ENCODE measurements at places on chromosomes 5 and 9.

DNA sequence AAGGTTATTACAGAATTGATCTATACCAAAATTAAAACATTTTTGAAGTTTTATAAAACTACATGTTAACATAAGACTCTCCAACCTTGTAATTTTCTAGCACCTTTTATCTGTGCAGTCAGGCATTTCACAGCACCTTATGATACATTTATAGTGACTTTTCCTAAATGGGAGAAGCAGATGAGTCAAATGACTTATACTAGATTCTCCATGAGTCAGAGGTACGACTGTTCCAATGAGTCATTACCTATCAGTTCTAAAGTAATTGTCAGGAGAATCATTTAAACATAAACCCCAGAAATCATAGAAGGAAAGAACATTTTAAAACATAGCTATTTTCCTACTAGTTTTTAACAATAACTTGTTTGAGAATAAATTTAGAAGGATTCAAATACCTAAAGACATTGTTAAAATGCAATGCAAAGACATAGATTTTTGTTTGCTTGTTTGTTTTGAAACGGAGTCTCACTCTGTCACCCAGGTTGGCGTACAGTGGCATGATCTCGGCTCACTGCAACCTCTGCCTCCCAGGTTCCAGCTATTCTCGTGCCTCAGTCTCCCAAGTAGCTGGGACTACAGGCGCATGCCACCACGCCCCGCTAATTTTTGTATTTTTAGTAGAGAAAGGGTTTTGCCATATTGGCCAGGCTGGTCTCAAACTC lies 34.7 kb upstream of the DMXL1 start:
- no peak for DNase-seq

DNA sequence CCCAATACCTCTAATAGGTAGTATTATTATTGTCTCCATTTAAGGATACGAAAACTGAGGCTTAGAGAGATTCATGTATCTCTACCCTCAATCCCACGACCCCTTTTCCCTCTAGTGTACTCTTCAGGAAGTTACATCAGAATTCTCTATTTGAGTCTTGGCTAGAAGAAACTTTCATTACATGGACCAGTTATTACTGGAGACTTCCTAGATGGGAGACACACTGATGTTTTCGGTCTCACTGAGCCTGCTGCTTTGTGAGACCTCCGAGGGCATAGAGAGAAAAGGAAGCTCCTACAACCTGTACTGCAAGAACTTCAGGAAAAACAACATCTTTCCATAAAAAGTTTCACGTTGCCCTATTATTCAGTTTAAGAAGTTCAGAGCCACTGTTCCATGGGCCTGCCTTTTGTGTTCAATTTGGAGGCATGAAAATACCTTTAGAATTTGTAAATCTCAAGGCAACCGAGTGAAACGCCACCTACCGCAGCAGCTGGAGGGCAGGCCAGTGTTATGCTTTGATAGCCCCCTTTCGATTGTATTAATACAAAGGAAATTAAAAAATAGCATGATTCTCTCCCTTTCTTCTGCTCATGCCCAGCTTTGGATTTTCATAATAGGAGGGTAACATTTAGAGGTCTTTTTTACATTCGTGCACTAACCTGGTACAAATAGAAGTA lies 223.3 kb downstream of the EBF1 start:
- DNase-seq, result no peak

DNA sequence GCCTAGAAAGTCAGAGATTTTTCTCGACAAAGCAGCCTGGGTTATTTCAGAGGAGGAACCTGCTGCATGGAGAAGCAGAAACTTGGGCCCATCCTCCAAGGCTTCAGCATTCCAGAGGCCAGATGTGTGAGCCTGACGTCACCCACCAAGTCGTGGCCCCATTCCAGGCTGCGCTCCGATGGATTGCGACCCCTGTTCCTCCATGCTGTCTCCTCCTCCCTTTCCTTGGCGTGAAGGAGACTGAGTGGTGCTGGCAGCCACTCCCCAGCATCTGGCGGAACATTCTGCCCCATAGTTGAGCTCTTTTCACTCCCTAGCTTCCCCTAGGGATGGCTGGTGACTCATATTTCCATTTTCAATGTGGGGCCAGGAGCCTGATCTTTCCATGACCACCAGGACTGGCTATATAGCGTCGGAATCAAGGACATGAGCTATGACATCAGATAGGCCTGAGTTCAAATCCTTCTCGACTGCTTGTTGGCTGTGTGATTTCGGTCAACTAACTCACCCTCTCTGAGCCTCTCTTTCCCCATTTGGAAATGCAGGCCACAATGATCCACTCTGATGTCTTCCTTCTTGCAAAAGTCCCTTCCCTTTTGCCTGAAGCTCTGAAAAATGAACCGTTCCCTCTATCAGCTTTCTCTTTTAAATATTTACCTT lies 24.5 kb upstream of the DUSP1 start:
- no peak for DNase-seq

- DNase-seq, result no peak
Measured at GRCh38 chr5:169971780-169972179, 8.5 kb downstream of the INSYN2B start.

DNA sequence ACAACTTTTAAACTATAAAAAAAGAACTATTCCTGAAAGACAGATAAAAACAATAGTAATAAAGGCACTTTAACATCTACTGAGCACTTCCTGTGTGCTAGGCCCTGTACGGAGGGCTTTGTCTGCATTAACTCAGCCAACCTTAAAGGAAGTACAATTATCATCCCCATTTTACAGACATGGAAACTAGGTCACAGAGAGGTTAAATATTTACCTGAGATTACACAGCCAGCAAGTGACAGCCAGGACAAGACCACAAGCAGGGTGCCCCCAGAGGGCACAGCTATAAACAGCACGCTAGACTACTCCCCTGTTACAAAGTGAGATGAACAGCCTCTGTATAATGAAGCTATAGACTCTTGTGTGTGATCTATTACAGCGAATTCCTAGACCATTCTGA lies 25.5 kb downstream of the DDX31 start:
- DNase-seq, result peak; percentile 16

DNA sequence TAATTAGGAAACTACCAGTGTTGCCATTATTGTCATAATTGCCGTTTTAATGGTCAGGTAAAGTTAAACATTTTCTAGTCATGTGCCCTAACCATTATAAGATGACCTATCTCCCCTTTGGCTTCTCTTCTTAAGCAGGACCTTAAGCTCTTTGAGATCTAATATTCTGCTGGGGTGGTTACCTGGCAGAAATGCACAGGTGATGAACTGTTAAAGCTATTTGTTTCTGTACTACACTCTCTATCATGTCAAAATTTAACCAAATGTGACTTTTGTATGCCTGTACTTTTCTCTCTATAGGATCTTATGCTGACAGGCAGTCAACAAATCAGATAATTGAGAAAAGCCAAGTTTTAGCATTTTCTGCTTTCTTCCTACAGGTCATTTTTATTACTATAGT lies 23.3 kb downstream of the ALDH1A1 start:
- no peak for DNase-seq

DNA sequence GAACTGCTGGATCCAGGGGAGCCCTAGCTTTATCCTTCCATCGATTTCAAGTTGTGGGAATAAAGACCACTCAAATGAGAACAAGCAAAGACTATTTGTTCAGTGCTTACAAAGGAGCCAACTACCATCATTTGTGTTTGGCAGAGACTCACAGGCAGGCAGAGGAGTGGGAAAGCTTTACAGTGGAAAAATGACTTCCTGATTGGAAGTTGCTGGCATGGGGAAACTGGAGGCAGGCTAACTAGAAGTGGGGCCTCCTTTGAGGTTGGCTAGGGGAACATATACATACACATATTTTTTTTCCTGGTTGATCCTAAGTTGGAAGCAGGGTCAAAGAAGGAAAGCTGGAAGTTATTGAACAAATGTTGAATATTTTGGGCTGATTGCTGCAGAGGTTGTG lies 121.7 kb downstream of the ACTBL2 start:
- DNase-seq, result no peak

- no peak for DNase-seq
Measured at GRCh38 chr5:144598451-144599068, 427.9 kb downstream of the KCTD16 start.

GRCh38 chr9:8053501-8053900 lies 253.9 kb upstream of the DMAC1 start:
- no peak for DNase-seq

DNA sequence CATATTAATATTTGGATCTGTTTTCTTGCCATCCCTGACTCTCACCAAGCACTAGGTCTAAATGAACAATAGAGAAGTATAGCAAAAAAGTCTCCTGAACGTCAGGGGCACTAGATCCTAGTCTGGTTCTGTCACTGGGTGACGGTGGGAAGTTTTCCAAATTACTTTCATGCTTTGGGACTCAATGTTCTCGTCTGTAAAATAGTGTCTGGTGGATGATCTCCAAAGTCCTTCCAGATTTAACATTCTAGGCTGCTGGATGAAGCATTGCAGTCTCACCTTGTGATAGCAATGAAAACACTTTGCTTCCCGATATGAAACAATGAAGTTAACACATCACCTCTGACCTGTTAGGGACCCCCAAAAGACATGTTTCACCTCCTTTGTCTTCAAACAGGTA lies 199.3 kb downstream of the SEC61B start:
- no peak for DNase-seq
